ENCODE measurements at places on chromosomes 7 and 10.

DNA sequence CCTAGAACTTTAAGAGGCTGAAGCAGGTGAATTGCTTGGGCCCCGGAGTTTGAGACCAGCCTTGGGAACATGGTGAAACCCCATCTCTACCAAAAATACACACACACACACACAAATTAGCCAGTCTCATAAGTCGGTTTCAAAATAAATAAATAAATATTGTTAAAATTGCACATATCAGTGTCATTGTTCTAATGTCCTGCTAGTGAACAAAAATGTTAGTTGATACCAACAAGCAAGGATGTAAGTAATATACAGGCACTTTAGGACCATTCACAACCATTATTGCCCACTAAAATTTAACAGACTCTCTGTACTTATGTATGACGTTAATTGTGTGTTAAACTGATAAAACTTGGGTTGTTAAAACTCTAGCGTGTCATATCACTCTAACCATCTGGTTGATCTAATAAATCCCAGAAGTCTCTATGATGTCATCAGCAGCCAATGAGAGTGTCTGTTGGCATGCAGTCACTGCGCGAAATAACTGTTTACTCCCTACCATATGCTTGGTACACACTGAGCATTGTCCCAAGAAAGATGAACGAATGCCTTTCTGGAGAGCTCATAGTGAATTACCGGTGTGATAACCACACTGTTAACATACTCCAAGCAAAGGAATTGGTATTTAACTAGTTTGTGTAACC, 30.4 kb upstream of the OTUD1 start:
- peak; percentile 6 for DNase-seq

DNA sequence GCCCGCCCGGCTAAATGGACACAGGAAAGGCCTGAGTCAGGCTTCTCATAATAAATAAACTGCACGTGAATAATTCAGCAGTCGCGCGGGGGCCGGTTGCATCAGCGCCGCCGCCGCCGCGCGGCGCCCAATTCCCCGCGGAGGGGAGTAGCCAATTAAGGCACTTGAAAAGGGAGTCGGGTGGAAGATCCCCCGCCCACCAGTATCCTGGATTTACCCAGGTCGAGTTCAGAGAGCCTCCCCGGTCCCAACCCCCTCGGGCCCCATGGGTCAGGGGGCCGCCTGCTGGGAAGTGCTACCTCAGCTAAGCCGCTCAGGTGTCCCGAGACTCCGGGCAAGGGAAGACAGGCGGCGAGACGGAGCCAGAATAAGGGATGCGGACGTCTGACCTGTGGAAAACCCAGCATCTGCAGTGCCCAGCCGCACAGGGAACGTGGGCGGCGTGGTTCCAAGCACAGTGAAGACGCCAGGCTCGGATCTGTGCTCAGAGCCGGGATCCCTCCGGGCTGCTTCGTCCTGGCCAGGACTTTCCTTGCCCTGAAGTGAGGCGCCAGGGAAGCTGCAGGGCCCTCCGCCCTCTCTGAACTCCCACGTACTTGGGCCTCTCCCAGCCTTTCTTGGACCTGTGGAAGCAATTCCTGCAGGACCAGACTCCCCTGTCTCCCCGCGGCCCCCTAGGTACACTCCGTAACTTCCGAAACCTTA, 7.3 kb upstream of the LBX1 start:
- DNase-seq, result no peak

DNA sequence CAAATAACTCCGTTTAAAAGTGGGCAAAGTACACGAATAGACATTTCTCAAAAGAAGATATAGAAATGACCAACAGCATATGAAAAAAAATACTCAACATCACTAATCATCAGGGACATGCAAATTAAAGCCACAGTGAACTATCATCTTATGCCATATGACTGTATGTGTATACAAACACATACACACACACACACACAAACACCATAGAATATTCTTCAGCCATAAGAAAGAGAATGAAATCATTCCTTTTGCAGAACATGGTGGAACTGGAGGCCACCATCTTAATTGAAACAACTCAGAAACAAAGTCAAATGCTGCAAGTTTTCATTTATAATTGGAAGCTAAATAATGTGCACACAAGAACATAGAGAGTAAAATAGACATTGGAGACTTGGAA, 1019.4 kb downstream of the KCNMA1 start:
- DNase-seq, result no peak

- no peak for DNase-seq
Measured at GRCh38 chr7:10483671-10484070, 490.0 kb upstream of the PHF14 start.

- peak; percentile 51 for DNase-seq
Measured at GRCh38 chr10:28592953-28593352, 60.0 kb downstream of the WAC start.

DNA sequence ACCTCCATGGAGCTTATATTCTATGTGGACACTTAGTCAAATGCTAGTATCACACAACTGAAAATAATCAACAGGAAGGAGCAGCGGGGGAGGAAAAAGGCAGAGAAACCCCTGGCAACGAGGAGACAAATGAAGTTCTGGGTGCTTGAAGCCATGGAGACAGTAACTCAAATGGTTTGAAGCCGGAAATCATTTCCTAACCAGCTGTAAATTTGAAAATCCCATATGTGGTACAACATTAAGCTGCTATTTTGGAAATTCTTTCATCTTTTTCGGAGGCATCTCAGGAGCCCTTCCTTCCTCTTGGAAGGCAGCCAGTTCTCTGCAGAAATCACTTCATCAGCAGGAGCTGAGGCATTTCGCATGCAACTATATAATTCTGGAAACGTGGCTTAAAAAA, 91.4 kb downstream of the PPP1R3C start:
- DNase-seq, result peak; percentile 75

GRCh38 chr10:76155961-76156360, 724.5 kb downstream of the LRMDA start:
- DNase-seq, result no peak

GRCh38 chr7:27211764-27212204, 11.9 kb upstream of the HOXA13 start:
- DNase-seq, result no peak

DNA sequence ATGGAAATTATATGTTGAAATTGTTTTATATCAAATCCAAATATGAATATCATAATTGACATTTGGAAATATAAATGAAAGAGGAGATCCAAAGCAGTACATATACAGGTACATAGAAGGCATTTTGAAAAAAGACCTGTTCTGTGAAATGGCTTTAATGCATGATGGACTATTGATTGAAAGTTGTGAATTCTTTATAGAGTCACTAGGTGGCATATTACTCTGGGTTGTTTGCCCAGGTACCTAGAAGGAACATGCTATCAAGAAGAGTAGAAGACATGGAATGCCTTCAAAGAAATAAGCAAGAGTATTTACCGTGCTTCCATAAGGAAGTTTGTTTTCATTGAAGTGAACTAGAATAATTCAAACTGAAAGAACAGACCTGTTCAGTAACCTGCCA, 160.0 kb upstream of the ANK3 start:
- DNase-seq, result no peak

DNA sequence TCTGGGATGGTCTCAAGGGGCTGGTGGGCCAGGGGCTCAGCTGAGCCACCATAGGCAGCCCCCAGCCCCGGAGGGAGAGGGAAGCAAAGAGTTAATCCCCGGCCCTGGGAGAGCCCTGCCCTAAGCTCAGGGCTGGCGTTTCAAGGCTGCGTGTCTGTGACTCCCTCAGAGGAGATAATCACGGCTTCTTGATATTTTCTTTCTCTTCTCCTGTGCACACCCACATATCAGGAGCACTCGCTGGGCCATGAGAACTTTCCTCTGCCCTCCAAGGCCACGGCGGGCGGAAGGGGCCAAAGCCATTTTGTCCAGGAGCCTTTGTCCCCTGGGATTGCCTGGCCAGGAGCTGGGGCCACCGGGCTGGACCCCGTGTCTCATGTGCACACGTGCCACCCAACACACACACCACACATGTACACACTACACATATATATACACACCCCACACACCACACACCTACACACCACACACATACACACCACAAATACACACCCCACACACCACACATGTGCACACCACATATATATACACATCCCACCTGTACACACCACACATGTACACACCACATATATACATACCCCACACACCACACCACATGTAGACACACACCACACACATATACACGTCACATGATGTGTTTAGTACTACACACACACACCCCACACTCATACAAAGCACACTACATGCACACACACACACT, 16.9 kb downstream of the VENTX start:
- no peak for DNase-seq

GRCh38 chr7:66631471-66631870, 2.8 kb downstream of the KCTD7 start:
- no peak for DNase-seq

- DNase-seq, result peak; percentile 44
Measured at GRCh38 chr7:76383089-76383944, 24.5 kb upstream of the YWHAG start.

DNA sequence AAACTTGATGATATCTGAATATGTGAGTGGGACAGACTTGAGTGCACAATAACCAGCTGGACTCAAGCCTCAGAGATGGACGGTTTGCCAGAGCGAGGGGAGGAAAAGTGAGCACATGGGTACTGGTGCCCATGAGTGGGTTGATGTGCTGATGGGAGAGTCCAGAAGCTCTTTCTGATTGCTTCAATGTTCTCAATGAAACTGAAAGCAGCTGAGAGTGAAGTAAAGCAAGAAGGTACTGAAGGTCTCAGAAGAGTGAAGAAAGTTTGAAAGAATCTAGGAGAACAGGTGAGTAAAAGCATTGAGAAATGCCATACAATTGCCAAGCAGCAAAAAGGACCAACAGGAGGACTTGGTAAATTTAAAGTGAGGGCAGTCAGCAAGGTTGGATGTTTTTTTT, 28.6 kb downstream of the CTTNBP2 start:
- no peak for DNase-seq
